ENCODE measurements at places on chromosomes 6 and 20.

DNA sequence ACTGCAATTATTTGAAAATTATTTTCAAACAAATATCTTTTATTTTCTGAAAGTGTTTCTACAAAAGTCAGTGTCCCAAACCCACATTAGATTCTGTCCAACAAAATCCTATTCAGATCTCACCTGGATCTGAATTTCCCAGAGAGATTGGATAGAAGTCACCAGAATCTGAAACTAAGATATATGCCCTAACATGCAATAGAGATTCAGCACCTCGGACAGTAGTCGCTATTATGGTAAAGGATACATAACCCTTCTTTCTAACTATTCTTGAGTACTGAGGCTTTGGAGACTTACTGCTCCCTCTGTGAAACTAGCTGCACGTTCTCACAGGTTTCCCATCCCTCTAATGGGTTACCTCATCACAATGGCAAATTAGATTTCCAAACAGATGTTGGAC is 151.4 kb downstream of the ID4 start:
- DNase-seq: no peak

- DNase-seq: no peak
Observed at GRCh38 chr20:60139663-60140446, 181.6 kb downstream of the CDH26 start.

- DNase-seq: no peak
Observed at GRCh38 chr20:62063315-62063980, 2.2 kb downstream of the TAF4 start.

- no peak for DNase-seq
Observed at GRCh38 chr20:40284611-40285010, 404.4 kb downstream of the MAFB start.

DNA sequence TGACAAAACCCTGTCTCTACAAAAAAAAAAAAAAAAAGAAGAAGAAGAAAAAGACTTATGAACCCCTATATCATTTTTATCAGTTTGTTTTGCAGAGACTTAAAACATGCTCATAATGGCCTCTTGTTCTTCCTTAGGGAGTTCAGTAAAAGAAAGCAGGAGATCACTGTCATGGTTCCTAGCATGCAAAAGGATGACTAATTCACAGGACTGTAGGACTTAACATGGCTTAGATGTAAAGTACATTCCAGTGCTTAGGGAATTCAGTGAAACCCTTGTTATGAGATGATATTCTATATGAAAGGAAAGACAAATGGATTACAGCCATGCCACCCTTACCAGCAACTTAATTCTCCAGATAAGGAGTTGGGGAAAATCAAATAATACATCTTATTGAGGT is 29.5 kb downstream of the EEF1A1 start:
- DNase-seq: no peak

DNA sequence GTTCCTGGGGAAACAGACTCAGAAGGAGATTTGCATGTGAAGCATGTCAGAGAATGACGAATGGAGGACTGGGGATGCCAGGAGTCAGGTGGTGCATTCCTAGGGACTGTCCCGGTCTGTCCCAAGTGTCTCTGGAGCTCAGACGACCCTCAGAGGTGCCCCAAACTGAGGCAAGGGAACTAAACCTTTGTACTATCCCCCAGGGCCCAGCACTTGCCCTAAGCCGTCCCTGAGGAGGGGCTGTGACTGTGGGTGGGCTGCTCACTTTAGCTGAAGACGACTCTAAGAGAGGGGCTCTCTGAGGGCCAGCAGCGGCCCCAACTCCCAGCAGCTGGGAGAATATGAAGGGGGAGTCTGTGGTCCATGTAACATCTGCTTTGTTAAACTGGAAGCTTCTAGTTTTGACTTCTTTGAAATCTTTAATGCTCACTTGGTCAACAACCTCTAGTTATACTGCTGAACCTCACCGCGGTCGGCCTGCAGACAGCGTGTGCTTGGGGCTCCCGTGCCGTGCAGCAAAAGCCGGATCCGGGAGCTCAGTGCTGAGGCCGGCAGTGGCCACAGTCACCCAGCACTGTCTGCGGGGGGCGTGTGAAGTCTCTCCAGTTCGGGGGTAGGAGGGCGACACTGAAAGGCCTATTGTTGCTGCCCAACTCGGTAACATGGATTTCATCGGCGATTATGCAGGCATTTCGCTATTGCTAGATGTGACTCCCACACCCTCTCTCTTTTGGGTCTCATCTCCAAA is 34.2 kb downstream of the TUBB2B start:
- no peak for DNase-seq

- no peak for DNase-seq
Observed at GRCh38 chr20:60327971-60328660, 369.9 kb downstream of the CDH26 start.

DNA sequence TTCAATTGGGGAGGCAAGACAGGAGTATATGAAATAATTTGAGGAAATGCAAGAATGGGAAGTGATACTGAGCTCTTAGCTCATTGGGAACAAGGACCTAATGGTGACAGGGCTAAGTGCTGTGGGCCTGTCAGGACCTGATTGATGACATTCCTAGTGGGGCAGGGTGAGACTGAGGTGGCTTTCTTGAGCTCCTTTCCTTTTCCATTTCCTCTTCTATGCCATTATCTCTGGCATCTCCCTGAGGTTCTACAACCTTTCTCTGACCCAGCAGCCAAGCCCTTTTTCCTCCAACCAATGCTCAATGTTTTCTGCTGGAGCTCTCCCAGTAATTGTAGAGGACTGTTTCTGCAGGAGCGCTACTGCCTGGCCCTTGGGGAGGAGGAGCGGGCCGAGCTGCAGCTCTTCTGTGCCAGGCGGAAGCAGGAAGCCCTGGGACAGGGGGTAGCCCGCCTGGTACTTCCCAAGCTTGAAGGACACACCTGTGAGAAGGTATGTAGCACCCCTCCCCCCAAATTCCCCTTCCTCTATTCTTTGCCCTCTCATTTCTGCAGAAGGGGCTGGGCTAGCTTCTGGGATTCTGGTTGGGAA is 2.8 kb upstream of the TOMM6 start:
- no peak for DNase-seq

GRCh38 chr6:84046755-84047154 is 13.2 kb downstream of the MRAP2 start:
- DNase-seq: no peak

GRCh38 chr20:63270606-63271325 is 1.8 kb upstream of the ARFGAP1 start:
- DNase-seq: no peak

Data from activated naive CD8-positive, alpha-beta T cell treated with anti-CD3 and anti-CD28 coated beads, Interleukin-2, amount 50 U/mL, for 16 hours (primary cell).